ENCODE measurements at places on chromosomes 7 and 10.

- DNase-seq: no peak
Observed at GRCh38 chr7:139713526-139714162, 64.2 kb downstream of the HIPK2 start.

DNA sequence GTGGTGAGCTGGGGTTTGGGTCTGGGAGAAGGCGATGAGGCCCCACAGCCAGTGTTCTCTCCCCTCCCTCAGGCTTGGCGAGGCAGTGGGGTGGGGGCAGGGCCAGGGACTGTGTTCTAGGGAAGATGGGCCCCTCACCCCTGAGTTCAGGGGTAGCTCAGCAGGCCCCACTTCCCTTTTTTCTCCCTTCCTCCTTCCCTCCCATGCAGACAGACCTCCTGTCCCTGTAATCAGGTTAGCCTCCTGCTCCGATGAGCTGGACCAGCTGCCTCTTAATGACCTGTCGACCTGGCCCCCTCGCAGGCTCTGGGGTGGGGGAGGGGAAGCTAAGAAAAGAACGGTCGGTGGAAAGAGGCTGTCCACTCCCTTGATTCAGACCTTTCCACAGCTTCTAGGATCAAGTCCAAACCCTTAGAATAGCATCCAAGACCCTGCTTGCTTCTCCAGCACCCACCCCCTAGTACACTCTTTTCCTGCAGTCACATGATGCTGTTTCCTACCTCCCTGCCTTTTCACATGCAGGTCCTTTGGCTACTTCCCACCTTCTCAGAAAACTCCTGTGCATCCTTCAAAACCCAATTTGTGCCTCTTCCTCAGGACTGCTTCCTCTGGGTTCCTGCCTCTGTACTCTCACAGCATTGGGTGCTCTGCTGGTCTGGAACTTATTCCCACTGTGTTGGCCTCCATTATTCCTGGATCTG is 64.1 kb downstream of the ZMIZ1 start:
- no peak for DNase-seq

DNA sequence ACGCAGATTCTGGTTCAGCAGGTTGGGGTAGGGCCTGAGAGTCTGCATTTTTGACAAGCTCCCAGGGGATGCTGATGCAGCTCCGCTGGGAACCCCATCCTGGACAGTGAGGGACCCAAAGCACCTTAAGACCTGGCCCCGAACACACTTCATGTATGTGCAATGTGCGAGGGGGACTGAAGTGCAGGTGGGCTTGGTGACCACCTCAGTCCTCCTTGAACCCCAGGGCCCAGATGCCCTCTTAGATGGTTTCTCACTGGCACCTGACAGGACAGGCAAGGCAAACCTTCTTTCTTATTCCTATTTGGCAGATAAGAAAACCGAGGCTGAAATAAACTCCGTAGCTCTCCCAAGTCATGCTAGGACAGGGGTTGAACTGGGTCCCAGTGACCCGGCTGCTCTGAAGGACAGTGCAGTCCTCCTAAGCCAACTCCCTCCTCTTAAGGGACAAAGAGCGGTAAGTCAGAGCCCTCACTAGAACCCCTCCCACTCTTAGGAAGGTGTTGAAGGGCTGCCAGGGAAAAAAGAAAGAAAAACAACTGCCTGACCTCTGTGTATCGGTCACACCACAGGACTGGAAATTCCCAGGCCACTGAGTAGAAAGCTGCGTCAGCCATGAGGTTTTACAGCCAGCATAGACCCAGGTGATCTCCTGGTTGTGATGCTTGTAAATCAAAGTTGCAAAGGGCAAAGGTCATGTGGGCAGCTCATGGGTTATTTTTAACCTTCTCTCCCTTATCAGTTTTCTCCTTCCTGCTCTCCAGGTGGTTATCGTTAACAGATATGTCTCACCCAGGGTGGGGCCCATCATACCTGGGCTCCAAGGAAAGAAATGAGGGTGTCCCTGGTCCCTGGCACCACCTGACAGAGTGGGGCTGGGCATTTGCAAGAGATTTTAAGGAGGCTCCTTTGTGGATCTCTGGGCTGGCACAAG is 90.9 kb upstream of the SMNDC1 start:
- no peak for DNase-seq

DNA sequence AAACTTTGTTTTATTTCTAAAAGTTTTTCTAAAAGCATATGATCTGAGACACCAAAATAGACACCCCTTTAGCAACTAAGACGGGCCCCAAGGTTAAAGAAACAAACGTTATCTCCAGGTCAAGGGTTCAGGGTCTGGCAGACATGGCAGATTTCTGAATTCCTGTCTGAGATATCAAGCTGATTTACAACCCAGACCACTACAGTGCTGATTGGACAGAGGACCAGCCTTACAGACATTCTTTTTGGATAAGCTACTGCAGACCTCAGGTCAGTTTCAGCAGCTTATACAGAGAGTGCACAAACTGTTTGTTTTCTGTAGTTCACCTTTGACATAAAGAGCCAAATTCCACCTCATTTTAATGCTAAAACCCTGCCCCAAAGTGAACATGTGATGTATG is 34.8 kb downstream of the SVOPL start:
- no peak for DNase-seq

GRCh38 chr7:26423436-26423835 is 131.8 kb downstream of the SNX10 start:
- no peak for DNase-seq

DNA sequence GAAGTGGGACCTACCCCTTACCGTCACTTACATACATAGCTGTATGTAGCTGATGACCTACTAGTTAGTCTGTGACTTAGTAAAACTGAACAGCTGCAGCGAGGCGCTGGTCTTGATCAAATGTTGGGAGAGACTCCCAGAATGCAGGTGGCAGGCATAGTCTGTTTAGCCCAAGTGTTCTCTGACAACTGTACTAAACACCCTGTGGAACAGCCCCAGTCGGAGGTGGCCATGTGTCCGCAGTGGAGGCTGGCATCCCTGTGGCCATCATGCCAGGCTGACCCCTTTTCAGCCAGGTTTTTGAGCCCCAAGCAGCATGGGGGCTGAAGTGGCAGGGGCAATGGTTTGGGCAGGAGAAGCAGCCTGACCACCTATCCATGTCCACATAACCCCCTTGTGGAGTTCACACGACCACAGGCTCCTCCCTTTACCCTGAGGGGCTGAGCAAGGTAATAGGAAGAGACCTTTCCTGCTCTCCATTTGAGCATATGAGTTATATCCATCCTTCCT is 7.2 kb downstream of the ADCY1 start:
- no peak for DNase-seq

DNA sequence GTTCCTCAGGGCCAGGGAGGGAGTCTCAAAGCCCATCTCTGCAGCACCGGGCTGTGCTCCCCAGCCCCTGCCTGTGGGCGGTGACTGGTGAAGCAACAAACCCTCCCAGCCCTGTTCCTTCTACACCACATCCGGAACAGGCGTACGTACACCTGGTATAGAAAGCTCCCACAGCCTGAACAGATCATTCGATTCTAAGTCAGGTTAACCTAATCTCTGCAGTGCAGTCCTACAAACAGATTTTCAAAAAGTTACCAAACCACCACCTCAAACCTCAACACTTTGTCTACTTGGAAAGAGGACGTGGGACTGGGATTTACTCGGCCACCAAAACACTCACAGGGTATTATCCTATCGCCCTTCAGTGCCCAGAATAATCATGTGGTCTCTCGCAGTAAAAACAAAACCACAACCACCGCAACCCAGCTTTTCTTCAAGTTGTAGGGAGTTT is 238.4 kb downstream of the DIP2C start:
- DNase-seq: peak; percentile 75

GRCh38 chr10:103560886-103561285 is 67.4 kb downstream of the NEURL1 start:
- no peak for DNase-seq

DNA sequence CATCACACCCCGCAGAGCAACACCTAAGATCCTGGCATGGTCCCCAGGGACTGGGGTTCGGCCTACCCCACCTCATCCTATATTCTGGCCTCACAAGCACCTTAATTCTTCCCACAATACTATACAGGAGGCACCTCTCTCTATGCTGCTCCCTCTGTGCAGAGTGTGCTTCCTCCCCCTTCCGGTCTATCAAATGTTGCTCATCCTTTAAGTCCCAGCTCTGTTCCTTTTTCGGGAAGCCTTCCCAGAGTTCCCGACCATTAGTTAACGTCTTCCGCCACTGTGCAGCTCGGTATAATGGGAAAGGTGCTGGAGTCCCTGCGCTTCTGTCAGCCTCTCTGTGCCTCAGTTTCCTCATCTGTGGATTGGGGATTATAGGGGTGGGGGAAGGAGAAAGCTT is 21.8 kb downstream of the PALD1 start:
- no peak for DNase-seq

- DNase-seq: no peak
Observed at GRCh38 chr7:122532406-122533269, 166.3 kb downstream of the RNF133 start.

GRCh38 chr10:62034096-62034640 is 132.7 kb downstream of the ARID5B start:
- DNase-seq: no peak

GRCh38 chr10:26479766-26480492 is 41.8 kb downstream of the APBB1IP start:
- no peak for DNase-seq

- peak; percentile 82 for DNase-seq
Observed at GRCh38 chr7:150448789-150449147, 1.7 kb upstream of the GIMAP8 start.

DNA sequence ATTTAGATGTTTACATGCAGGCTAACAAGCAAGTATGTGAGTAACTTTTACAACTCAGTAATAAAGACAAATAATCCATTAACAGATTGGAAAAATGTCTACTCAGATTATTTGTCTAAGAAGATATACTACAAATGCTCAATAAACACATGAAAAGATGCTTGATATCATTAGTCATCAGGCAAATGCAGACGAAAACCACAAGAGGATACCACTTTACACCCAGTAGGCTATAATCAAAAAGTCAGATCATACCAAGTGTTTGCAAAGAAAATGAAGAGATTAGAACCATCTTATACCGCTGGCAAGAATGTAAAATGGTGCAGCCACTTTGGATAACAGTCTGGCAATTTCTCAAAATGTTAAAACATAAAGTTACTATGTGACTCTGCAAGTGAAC is 84.1 kb downstream of the MALSU1 start:
- DNase-seq: no peak

- DNase-seq: no peak
Observed at GRCh38 chr7:264541-265191, 25.3 kb upstream of the FOXL3 start.

DNA sequence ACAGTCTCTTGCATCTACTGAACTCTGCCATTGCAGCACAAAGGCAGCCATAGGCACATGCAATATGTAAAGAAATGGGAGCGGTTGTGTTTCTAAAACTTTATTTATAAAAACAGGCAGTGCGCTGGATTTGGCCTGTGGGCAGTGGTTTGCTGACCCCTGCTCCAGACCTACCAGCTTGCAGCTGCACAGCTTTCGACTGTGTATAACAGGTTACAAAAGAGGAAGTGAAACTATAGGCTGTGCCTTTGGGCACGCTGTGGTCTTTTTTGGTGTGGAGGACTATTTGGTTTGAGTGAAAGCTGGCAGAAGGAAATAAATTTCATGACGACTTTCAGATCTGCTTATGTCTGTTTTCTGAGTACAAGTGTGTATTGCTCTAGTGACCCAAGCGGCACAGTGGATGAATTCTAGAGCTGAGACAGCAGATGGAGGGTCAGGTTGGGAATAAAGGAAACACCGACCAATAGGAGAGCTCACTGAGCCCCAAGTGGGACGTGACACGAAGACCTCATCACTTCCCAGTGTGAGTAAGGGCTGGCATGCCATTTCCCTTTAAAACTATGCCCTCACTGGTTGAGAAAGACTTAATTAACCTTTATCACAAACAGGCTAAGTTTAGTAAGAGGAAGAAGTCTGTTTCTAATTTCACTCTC is 152.7 kb downstream of the ANK3 start:
- DNase-seq: peak; percentile 11

DNA sequence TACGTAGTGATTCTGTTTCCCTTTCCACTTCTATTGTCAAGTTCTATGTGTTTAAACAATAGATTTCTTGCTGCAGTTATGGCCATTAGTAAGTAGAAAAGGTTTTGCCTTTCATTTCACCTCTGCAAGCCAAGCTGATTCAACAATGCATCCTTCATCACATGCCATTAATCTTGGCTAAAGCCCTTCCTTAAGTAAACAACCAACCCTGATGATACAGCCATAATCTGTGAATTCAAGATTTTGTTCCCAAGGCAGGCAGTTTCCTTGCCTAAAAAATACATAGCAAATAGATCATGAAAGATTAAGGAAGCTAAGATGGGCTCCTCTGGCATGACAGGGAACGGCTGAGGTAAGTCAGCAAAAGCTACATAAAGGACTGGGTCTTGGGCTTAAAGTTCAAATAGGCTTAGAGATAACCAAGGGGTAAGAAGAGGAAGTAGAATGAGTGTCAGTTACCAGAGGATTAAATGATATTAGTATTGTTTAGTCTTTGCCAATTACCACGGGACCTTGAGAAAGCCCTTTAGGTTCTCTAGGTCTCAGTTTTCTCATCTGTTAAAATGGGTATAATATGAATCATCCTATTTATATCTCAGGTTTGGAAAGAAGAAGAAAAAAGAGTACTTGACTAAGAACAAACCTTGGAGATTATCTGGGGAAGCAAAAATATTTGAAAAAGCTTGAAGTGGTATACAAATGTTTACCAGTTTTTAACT is 35.9 kb upstream of the ANK3 start:
- DNase-seq: no peak

DNA sequence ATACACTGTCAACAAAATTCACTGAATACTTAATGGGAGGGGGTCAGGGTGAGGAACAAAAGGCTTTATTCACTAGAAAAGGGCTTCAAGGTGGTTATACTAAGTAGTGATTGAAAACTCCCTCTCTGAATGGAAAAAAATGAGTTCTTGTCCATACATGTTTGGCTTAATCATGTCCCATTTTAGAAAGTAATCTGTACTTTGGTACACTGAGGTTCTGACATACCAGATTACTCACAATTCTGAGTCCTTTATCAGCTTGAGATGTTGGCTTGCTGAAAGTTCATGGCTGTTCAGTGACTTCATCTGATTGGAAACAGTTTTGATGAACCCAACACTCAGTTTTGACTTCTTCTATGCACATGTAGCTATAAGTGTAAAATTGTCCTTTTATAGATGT is 12.8 kb upstream of the NOBOX start:
- no peak for DNase-seq

GRCh38 chr10:119199231-119199992 is 8.0 kb upstream of the GRK5 start:
- no peak for DNase-seq

DNA sequence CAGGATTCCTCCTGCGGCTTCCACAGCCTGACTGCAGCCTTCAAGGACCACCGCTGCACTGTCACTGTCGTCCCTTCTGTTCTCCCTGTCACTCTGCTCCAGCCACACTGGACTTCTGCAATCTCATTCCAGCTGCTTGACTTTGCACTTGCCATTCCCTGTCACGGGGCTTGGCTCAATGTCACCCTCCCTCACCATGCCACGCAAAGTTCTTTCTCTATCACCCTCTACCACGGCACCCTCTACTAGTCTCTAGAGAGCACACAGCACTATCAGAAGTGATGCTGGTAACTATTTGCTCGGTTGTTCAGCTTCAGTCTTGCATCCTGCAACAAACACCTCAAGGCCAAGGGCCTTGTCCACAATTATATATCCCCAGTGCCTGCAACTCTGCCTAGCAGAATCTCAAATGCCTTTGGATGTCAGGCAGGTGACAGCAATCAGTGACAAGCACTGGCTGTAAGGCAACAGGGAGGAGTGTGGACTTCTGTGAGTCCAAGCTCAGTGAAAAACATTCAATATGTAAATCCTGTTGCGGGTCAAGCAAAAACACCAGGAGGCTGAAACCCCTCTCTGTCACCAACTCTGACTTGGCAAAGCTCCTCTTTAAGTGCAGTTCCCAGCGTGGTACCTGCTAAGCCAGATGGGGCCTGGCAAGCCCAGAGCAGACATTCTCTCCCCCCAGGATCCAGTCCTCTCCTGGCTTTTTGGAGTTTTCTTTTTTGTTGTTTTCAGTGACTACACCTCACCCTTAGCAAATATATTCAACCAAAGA is 259.9 kb downstream of the FGFR2 start:
- DNase-seq: no peak

Measured in GM12891 (cell line).